CD4-positive, alpha-beta T cell (primary cell): ENCODE measurements at places on chromosomes 3 and 15. TPM values are rescaled to one million over a fixed set of nuclear protein-coding genes. Genes with fewer than 3 reads are reported as not detected.

GRCh38 chr3:189168711-189169110, 3.1 kb upstream of the TPRG1 start:
- H3K27ac ChIP-seq: no peak overlapping the region
- no peaks in the 10 kb centered on the region for H3K36me3 ChIP-seq
- no peaks in the 10 kb centered on the region for H3K27me3 ChIP-seq
- peaks cover 5% of the 10 kb centered on the region for H3K4me1 ChIP-seq
- DNase-seq: no peak

GRCh38 chr3:123337226-123337625, 111.7 kb downstream of the ADCY5 start:
- no peaks in the 10 kb centered on the region for H3K36me3 ChIP-seq
- DNase-seq: no peak
- peaks cover 4% of the 10 kb centered on the region for H3K4me1 ChIP-seq
- no peaks in the 10 kb centered on the region for H3K27me3 ChIP-seq
- H3K27ac ChIP-seq: no peak overlapping the region
- no peak overlapping the region for H3K4me3 ChIP-seq

- no peaks in the 10 kb centered on the region for H3K4me1 ChIP-seq
- H3K27ac ChIP-seq: no peak overlapping the region
- H3K4me3 ChIP-seq: no peak overlapping the region
- no peak for DNase-seq
- no peaks in the 10 kb centered on the region for H3K36me3 ChIP-seq
- H3K27me3 ChIP-seq: no peaks in the 10 kb centered on the region
These were observed 72.9 kb downstream of the EPHA3 start for GRCh38 chr3:89180334-89180733.

The ESYT3 gene
- 0.22 TPM for total RNA-seq
